ENCODE measurements at places on chromosomes 4 and X.

GRCh38 chr4:140463182-140463581 is 34.9 kb downstream of the MGAT4D start:
- no peak for DNase-seq

DNA sequence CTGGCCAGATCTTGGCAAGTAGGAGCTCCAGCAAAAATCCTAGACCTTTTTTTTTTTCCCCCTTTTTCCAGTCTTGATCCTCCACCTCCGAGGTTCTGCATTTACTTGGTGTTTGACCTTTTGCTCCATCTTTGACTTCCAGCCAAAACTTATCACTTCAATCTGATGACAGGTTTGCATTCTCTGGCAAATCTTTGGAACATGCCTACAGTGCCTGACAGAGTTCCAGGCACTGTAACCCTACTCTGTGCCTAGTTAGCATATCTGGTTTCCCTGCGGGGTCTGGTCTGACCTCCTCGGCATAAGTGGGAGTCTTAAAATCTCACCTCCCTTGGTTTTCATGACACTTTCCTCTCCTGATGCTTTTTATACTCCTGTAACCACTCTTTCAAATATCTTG is 39.4 kb upstream of the NR3C2 start:
- DNase-seq: no peak

DNA sequence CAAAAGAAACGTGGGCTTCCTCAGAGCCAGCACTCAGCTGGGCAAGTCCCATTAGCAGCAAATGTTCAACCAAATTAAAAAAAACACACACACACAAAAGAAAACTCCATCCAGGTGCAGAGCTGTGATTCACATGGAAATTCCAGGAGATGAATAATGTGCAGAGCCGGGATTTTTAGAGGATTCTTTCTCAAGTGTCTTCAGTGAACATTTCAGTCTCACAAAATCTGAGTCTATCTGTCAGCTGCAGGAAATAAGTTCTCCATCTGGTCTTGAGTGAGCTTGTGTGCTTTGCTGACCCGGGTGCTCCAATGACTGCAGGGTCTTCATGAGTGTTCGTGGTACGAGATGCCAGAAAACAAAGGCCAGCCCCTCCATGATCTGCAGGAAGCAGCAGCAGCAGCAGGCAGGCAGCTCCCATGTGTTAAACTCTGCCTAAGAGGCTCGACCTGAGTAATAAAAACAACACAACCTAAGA is 44.3 kb downstream of the RASGEF1B start:
- no peak for DNase-seq

DNA sequence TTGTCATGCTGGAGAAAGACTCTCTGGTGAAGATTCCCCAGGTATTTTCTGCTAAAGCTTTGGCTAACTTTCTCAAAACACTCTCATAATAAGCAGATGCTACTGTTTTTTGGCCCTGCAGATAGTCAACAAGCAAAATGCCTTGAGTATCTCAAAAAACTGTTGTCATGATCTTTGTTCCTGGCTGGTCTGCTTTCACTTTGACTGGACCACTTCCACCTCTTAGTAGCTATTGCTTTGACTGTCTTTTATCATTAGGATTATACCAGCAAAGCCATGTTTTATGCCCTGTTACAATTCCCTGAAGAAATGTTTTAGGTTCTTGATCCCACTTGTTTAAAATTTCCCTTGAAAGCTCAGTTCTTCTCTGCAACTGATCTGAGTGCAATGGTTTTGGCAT is 231.5 kb downstream of the SLC7A11 start:
- no peak for DNase-seq

- DNase-seq: no peak
These were observed 983.4 kb upstream of the ADGRL3 start for GRCh38 chr4:60216752-60217151.

GRCh38 chrX:24465532-24465865 is 413 bp downstream of the PDK3 start:
- DNase-seq: no peak

DNA sequence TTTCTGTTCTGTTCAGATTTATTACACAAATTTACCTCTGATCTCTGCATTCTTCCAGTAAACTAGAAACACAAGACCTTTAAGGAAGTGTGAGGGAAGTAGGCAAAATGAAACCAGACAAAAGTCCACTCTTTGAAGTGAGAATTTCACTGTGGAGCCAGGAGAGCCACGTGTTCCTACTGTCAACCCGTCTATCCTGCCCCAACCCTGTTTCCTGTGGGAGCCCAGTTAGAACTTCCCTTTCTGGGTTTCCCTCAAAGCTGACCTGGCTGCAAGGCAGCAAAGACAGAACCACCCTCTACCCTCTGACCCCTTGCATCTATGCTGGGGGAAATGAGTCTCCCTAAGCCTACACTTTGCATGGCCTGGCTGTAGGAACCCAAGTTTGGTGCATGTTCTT is 40.0 kb downstream of the TMEM144 start:
- no peak for DNase-seq

DNA sequence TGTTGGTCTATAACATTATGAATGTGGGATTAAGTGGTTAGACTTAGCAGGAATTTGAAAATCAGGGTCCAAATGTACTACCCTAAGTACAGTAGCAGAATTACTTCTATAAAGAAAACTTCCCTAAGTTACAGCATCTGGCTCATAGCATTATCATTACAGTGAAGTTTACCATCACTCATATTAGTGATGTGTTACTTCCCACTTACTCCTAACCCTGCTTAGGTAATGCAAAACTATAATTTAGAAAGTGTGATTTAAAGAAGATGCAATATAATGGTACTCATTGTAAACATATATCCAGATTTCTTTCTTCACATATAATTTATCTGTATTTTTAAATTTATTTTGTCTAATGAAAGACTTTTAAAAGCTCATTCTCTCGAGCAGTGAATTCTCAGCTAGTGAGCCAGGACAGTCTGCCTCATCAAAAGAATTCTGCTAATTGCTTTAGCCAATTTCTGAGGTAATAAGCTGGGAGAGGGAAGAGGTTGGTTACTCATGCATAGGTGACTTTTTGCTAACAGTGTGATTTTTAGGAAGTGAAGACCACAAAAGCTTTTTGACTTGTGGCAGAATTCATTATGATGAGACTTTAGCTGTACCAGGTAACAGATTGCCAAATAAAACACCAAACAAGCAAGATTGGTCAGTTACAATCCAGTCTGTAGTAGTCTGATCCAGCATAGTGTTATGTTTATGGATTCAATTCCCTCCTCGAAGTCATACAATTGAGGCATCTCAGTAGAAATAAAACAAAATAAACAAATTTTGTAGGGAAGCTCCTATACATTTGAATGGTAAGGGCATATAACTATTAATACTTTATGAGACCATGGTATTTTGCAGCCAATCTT is 21.0 kb downstream of the PLS3 start:
- DNase-seq: no peak

DNA sequence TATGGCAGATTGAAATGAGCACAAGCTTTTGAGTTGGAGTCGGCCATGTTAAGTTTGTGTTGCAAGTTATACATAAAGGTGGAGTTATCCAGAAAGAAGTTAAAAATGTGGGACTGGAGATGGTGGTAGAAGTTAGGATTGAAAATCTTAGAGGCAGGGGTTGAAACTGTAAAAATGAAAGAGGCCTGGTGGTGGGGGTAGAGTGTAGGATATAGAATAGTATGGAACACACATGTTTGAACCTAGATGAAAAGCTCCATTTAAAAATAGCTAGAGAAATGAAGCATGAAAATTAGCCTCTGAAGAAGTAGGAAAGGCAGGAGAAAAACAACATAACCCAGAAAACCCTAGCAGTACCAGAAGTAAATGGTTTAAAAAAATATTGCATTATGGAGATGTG is 131.8 kb upstream of the ENPEP start:
- no peak for DNase-seq

GRCh38 chr4:179867300-179867878 is 2375.8 kb upstream of the TENM3 start:
- no peak for DNase-seq

DNA sequence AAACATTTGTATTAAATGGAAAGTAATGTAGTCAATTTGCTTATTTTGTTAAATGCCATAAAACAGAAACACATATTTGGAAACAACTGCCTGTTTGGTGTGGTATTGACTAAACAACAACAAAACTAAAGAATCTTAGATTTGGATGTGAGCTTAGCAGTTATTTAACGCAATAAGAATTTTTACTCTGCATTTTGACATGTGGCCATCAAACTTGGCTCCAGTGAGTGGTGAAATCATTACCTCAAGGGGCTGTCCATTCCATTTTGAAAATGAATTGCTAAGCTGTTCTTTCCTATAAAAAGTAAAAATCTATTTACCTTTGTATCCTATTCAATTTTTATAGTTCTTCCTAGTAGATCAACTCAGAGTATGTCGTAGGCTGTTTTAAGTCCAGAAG is 84.2 kb downstream of the DKK2 start:
- no peak for DNase-seq

DNA sequence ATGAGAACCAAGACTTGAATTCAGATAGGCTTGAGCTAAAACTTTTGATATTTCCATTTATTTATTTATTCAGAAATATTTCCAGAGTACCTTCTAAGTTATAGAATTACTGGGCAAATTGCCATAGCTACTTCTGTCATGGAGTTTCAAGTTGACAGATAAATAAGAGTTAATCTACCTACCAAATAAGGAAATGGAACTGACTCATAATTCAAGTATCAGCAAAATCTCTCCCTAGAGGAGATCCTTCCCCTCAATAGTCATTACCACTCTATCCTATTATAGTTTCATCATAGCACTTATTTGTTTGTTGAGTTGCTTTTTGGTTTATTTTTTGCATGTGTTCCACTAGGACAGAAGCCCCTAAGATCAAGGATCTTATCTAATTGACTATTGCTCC is 48.8 kb upstream of the CCSER1 start:
- no peak for DNase-seq

DNA sequence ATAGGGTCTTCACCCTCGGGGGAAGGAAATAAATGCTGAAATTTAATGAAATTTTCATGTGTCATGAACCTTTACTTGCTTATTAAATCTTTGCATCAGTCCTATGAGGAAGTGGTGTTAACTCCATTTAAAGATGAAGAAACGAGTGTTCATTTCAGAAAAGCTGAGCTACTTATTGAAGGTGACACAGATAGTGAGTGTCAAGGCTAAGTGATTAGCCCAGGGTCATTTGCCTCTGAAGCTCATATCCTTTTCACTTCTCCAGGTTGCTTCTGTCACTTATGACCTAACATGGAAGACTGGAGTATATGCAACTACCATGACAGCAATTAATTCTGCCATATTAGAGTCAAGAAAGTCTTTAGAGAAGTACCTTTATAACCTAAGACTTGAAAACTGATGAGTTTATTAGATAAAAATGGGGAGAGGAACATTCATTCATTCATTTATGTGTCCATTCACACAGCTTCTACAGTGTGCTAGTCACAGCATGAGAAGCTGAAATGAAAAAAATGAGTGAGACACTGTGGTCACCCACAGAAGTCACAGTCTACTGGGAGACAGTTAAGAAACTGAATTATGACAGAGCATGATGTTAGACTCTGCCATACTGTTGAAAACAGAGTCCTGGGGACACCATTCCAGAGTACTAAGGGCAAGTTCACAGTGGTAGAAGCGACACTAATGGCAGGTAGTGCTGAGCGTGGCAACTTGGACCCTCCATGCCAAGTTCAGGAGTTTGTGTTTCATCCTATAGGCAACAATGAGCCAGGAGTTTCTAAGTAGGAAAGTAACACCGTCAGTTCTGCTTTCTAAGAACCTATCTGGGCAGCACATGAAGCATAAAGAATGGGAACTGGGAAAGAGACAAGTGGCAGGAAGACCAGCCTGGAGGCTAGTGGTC is 21.3 kb downstream of the ALPK1 start:
- DNase-seq: no peak

- DNase-seq: no peak
These were observed 30.4 kb upstream of the UBE2NL start for GRCh38 chrX:143853488-143853887.

GRCh38 chr4:138670681-138671080 is 344.9 kb upstream of the NOCT start:
- DNase-seq: no peak

GRCh38 chr4:96887857-96888256 is 1048.0 kb downstream of the PDHA2 start:
- no peak for DNase-seq

- no peak for DNase-seq
These were observed 713.7 kb upstream of the AADAT start for GRCh38 chr4:170803492-170803891.

DNA sequence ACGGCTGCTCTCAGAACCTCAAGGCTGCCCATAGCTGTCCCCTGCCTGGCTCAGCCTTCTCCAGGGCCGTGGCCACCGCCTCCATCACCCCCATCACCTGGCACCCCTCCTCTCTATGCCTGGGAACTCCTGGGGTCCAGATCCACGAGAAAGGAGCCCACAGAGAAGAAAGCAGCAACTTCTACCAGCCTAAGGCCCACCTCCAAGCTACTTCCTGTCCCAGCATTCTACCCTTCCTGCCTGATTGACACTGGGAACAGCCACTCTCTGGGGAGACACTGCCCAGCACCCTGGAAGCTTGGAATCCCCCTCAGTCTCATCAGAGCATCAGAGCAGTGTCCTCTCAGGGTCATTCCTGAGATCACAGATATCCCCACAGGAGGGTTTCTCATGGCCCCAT is 36.9 kb upstream of the PROM1 start:
- no peak for DNase-seq

- DNase-seq: no peak
These were observed 284.0 kb upstream of the FRG1 start for GRCh38 chr4:189656641-189657040.

DNA sequence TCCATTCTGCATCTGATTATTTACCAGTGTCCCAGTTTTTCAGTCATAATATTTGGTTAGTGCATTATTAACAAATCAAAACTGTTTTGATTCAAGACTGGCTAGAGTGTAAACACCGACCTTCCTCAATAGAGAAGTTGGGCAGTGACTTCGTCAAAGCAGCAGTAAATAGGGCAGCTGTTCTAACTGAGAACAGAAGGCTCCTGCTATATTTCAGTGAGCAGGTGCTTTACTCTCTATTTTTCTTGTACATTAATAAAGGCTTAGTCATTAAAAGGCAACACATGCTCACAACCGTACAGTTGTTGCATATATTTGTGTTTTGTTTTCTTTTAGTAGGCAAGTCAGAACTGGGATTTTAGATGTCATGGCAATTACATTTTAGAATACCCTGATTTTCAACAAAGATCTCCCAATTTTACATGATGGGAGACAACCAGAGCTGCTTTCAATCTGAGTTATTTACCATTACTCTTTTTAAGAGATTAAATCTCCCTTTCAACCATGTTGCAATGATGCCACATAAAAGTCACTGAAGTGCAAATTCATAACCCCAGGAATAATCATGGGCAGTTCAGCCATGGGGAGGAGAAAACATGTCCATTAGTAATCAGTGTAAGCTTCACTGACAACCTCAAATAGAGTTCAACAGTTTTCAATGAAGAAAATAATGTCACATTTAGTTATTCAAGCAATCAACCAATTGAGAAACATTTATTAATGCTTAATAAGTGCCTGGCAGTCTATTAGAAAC is 233.3 kb downstream of the NDST4 start:
- DNase-seq: no peak

GRCh38 chr4:156422576-156422975 is 468.9 kb upstream of the CTSO start:
- no peak for DNase-seq

All from esophagus squamous epithelium (tissue), 5 donors.